ENCODE measurements at places on chromosomes 11 and 22.

DNA sequence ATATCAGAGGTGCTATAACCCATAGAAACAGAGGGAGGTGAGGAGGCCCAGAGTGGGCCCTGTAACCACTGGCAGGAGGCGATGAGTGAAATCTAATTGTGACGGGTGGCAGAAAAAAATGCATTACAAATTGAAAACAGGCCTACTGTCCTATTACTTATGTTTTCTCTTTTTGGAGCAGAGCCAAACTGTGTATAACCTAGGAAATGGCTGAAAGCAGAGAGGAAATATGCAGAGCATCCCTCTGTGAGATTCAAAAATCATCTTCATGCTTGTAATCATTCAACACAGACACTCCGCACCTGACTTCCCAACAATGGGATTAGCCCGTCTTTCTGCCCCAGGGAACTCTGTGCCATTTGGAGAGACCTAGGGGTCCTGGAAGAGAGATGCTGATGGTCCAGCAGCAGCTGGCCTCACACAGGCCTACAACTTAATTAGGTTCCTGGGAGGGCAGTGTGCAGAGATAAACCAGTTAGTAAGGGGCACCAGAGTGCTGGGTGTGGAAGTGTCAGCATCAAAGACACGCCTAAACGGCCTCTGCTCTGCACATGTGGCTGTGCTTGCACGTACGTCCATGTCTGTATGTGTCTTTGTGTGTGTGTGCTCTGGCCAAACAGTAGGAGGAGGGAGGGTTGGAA, 41.8 kb downstream of the MAP6 start:
- no peak for DNase-seq

DNA sequence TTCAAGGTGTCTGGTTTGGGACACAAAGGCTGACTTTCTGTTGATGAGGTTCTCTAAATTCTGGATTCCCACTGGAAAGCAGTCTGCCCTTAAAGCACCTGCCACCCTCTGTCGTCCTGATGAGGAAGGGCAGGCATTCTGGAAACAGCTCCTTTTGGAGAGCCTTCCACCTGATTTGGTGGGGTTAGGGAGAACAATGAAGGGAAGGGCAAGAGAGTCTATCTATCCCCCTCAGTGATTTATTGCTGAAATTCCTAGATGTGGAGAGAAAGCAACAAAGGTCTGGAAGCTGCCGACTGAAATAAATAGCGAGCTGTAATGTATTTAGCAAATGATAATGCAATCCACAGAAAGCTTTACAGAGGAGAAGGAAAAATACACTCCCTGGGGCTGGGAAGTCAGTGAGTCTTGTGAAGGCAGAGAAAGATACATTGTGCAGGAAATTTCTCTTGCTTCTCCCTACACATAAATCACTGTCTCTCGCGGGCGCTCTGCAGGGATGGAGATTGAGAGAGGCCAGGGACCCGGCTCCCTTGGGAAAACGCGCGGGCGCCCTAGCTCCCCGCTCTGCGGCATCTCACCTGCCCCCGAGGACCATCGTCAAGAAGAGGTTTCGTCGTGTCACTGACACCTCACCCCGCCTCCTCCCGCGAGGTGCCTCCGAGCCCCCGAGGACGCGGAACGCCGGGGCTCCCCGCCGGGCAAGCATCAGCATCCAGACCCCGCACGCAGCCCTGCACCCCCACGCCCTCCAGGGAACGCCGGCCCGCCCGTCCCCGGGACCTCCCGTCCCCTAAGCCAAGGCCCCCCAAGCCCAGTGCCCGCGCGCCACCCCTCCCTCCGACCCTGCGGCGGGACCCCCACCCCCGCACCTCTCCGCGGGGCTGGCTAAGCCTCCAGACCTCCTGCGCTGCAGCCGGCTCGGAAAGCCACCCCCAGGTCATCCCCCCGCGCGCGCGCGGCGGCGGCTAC, 673 bp downstream of the CDON start:
- DNase-seq = no peak

GRCh38 chr11:8287297-8287696, 23.6 kb upstream of the LMO1 start:
- no peak for DNase-seq

GRCh38 chr22:23850136-23850611, 7.5 kb upstream of the SLC2A11 start:
- DNase-seq = peak; percentile 62

DNA sequence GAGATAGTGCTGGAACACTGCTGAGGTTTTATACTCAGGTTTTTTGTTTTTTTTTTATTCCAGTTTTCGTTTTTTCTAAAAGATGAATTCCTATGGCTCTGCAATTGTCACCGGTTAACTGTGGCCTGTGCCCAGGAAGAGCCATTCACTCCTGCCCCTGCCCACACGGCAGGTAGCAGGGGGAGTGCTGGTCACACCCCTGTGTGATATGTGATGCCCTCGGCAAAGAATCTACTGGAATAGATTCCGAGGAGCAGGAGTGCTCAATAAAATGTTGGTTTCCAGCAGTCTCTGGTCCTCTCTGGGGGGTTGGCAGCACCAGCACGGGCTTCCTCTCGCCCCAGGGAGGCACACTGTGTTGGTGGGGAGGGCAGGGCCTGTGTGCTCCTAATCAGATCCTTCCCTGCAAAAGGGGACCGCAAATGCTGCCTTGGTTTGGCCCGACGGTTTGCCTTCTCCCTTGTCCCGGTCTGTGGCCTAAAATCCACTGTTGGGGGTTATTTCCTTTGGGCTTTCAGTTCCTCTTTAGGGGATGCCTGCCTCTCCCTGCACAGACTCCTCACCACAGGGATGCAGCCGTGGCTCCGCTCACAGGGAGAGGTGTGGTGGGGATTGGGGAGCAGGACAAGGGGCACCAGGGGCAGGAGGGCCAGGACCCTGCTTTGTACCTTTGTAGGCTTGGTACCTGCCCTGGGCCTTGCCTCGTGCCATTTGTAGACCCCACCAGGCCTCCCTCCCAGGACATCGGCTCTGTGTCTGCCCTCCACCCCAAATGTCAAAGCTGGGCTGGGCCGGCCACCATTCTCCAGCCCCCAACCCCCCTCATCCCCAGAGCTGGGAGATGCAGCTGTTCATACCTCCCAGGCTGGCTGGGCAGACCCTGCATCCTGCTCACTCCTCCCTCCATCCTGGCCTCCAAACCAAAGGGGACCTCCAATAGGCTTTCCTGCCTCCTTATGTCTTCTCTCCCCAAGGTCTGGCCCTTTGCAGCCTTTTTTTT, 13.5 kb downstream of the MCAT start:
- no peak for DNase-seq

DNA sequence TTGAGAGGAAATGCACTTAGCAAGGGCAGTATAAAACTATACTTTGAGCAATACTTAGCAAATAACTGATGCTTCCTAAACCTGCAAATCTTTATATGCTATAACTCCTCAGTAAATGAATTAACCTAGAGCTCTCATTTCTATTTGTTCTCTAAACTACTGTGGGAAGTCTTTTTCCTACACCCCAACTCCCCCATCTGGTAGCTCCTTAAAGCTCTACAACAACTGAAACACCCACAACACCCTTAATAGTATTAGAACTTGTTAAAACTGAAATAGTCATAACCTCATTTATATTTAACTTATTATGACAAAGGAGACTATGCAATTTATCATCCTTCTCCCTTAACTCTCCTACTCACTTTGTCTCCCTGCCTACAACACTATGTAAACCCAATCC, 43.4 kb downstream of the GUCY1A2 start:
- no peak for DNase-seq

- no peak for DNase-seq
Observed at GRCh38 chr22:30208631-30209603, 37.6 kb downstream of the LIF start.
